ENCODE measurements at places on chromosomes 11 and 22.

DNA sequence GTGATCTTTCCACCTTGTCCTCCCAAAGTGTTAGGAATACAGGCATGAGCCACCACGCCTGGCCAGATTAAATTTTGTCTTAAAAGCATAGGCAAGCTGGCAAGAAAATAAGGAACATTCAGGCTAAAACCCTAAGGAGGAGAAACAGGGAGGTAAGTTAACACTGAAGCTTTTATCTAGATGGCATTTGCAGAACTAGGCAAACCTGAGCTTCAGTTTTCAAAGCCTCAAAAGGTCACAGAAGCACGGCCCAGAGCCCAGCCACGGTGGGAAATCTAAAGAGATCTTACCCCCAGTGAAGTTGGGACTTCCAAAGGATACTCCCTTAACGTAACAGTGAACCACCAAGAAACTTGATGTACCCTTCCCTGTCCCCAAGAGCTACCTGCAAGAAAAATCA, 28.4 kb downstream of the PC start:
- DNase-seq: no peak

- DNase-seq: no peak
Observed at GRCh38 chr11:112161012-112161411, 2.9 kb downstream of the IL18 start.

GRCh38 chr11:118304227-118304567, 333 bp upstream of the CD3E start:
- DNase-seq: no peak

DNA sequence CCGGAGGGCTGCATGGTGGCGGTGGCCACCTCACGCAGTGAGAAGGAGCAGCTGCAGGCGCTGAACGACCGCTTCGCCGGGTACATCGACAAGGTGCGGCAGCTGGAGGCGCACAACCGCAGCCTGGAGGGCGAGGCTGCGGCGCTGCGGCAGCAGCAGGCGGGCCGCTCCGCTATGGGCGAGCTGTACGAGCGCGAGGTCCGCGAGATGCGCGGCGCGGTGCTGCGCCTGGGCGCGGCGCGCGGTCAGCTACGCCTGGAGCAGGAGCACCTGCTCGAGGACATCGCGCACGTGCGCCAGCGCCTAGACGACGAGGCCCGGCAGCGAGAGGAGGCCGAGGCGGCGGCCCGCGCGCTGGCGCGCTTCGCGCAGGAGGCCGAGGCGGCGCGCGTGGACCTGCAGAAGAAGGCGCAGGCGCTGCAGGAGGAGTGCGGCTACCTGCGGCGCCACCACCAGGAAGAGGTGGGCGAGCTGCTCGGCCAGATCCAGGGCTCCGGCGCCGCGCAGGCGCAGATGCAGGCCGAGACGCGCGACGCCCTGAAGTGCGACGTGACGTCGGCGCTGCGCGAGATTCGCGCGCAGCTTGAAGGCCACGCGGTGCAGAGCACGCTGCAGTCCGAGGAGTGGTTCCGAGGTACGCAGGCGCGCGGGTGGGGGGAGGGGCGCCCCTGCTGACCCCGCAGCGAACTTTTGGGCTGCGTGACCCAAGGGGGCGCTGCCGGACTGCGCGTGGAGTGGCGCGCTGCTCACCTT, 670 bp downstream of the NEFH start:
- DNase-seq: no peak

GRCh38 chr11:28026634-28027290, 81.2 kb downstream of the KIF18A start:
- no peak for DNase-seq

- no peak for DNase-seq
Observed at GRCh38 chr11:75238595-75239440, 1.8 kb upstream of the TPBGL start.

DNA sequence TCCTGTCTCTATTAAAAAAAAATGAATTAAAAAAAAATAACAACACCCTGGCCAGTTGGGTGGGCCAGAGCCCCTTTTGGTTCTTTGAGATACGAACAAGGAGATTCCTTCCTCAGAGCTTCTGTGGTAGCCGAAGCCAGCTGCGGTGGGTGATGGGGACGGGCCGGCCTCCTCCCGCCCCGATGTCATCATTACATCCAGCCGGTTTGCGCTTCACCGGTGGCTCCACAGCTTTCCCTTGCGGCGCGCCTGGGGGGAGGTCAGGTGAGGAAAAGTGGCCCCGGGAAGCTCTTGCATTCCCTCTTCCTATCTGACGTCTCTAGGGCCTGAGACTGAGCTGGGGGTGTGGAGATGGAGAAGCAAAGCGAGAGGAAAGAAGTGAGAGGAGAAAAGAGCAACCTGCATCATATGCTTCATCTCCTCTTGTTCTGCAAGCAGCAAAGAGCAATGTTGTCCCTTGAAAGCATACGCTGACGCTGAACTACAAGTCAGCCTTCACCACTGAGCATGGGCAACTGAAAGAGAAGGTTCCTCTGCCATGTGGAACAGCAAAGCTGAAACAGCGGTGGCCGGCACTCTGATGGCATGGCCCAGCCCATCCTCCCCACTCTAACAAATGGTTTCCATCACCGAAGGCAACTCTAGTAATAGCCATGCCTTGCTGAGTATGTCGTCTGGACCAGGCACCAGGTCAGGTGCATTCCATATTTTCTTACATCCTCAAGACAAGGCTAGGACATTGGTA, 6.0 kb downstream of the ADAMTS8 start:
- DNase-seq: no peak

DNA sequence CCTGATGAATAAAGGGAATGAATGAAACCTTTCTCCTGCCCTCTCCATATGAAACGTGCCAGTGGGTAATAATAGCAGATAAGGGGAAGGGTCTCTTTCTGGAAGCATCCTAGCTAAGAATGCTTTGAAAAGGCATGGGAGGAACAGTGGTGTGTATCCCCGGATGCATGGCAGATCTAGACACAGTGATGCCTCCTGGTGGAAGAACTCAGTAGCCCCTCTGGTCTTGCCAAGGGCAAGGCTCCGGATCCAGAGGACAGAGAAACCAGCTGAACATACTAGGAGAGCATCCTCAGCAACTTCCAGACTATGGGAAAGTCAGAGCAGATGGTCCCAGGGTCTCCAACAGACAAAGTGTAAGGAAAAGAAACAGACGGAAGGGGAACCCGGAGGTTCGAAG, 6.4 kb downstream of the BAIAP2L2 start:
- no peak for DNase-seq

GRCh38 chr11:116647305-116648080, 125.3 kb downstream of the BUD13 start:
- DNase-seq: no peak

DNA sequence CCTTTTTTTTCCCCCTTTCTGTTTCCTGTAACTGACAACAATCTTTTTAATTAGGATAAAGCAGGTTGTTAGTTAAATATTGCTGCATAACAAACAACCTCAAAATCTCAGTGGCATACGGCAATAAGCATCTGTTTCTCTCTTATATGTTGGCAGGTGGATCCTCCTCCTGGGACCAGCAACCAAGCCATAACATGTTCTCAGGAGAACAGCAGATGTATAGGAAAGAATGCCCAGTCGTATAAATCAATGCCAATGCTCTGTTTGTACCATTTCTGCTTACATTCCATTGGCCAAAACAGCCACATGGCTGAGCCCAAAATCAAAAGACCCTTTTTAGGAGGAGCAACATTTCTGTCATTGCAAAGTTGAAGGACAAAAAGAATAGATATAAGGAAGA, 445.7 kb downstream of the AASDHPPT start:
- DNase-seq: no peak

- no peak for DNase-seq
Observed at GRCh38 chr11:64019106-64020037, 16.4 kb upstream of the FLRT1 start.

GRCh38 chr11:35593143-35593542, 25.1 kb upstream of the FJX1 start:
- DNase-seq: no peak

GRCh38 chr22:37047006-37047405, 4.5 kb upstream of the KCTD17 start:
- DNase-seq: no peak

- no peak for DNase-seq
Observed at GRCh38 chr11:83437939-83438338, 151.8 kb upstream of the CCDC90B start.

DNA sequence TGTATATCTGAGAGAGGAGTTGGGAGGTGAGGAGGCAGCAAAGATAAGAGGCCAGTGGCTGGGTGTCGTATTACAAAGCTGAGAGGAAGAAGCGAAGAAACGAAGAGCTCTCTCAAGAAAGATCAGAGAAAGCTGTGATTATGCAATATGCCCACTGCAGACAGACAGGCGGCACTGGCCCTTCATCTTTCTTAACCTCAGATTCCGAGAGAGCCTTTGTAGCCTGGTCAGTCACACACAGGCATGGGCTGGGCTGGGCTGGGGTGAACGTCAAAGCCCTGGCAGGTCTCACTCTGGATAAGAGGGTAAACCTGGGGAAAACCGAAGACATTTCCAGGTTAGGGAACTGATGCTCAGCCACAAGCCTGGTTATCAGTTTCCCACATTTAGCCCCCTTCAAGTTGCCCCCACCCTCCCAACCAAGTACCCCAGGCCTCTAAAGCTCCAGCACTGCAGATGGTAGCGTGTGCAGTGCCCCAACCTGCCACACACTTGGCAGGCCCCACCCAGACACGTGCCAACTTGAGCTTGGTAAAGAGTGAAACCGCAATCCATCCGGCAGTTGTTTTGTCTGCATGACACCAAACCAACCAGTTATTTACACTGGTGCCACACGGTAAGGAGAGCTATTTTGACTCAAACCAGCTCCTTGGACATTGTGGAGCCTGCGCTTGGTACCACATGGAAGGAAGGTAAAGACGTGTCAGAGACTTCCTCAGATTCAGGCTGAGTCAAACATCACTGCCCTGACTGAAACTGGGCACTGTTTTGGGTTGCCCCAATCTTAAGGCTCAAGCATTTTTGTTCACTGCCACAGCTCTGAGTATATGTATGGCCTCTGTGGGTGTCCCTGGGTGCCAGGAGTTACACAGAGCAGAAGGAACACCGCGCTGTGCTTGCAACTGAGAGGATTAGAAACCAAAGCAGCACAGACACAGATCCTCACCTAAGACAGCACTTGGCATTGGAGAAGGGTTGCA, 135.9 kb downstream of the FDX1 start:
- no peak for DNase-seq

DNA sequence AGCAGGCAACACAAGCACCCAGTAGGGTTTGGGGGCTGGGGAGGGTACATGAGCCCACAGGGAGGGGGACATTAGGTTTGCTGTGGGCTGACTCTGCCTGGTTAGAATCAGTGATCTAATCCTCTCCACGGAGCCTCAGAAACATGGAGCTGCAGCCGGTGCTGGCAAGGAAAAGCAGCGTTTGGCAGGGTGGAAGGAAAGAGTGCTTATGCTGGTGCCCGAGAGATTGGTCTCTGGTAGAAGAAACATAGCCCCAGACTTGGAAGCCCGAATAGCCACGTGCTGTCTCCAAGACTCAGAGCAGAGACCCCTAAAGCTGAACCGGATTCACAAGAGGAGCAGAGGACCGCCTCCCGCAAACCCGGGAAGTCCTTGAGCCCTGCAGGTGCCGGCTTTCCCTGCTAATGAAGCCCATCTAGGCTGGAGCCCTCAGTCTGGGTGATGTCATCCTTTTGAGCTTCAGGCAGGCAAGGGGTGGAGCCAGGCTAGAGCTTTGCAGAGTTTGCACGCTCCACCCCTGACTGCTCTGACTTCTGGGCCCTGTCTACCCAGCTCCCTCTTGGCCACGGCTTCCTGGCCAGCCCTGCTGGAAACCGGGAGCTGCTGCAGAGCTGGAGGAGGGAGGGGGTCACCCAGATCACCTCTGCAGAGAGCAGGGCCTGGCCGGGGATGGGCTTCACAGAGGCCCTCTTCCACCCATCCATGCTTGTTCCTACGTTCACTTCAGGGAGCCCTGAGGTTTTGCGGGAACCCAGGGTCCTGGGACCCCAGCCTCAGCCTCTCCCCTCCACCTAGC, 35.0 kb upstream of the JAM3 start:
- DNase-seq: peak; percentile 92

- no peak for DNase-seq
Observed at GRCh38 chr11:113475160-113475761, at the start of gene DRD2. Gene DRD2, minus strand, starts transcription at chr11:113475398. Its CDS starts 50,747 bp downstream, at chr11:113424651.
